Epithelial cell of alveolus of lung (primary cell): ENCODE measurements at places on chromosomes 5 and 9. TPM values are rescaled to one million over a fixed set of nuclear protein-coding genes. Genes with fewer than 3 reads are reported as not detected.

MRPS27 gene
- total RNA-seq: 74.2 and 75.2 TPM in 2 replicates

CXCL14 gene
- not detected in 2 replicates for total RNA-seq

PRRT1B gene
- total RNA-seq: not detected in 2 replicates

KCTD16 gene
- total RNA-seq: 0.40 and 1.7 TPM in 2 replicates

MRPS2 gene
- 45.4 and 56.5 TPM in 2 replicates for total RNA-seq

ASPN gene
- total RNA-seq: not detected in 2 replicates

PCDHB13 gene
- 0.26 and 1.0 TPM in 2 replicates for total RNA-seq

GLRA1 gene
- total RNA-seq: not detected in 2 replicates

TNFAIP8 gene
- total RNA-seq: 12.2 and 29.1 TPM in 2 replicates

MEGF10 gene
- total RNA-seq: 0.96 and 6.3 TPM in 2 replicates

DMRT3 gene
- not detected in 2 replicates for total RNA-seq
